CD4-positive, alpha-beta T cell treated with Interleukin-12 subunit alpha and Interleukin-12 subunit beta, for 1 hour (primary cell): ENCODE measurements at places on chromosomes 3 and 15.
A peak's percentile ranks its signal among the peaks of the same experiment; 100 is the strongest.

DNA sequence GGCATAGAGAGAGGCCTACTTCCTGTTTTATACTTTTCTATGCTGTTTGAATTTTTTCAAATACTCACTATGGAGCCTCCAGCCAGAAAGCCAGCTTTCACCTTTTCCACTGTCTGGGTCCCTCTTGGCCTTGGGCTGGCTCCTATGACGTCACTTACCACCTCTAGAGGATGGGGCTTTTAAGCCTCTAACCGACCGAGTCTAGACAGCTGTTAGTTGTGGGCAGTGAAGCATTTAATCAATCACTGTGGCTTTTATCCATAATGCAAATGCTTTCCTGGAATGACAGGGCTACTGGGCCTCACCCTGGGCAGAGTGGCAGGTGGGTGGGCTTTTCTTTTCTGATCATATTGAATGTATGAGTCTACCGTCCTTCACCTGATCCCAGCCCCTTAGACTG lies 61.9 kb downstream of the LRRK1 start:
- no peak for DNase-seq

DNA sequence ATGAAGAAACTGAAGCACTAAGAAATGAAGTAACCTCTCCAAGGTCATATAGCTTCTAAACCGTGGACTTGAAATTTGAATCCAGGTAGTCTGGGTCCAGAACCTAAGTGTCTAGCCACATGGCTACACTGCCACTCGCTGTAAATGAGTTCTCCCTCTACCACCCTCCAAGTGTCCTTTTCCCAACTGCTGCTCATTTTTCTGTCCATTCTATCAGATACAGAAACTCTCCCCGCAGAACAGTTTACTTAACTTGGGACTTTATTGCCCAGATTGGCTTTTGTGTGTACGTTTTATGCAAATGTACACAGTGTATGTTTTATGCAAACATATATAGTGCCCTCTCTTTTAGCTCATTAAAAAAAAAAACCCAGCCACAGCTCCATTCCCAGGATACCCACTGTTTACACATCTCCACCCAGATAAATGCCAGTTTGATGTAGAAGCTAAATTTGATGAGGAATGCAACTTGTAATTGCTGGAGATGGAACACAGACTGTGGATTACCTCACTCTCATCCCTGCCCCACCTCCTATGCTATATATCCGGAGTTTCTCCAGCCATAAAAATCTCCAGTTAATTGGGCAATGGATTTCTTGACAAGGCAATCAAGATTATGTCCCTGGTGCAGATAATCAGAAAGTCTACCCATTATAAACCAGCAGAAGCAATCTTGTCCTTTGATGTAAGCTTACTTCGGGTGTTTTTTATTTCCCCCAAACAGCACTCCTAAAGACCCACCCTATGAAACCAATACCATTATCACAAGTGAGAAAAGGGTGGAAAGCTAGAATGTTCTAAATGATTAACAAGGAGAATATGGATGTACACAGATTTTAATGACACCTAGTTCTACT lies 42.0 kb downstream of the THBS1 start:
- DNase-seq, result no peak

- DNase-seq, result no peak
Measured at GRCh38 chr15:25242957-25243799, 195.6 kb downstream of the UBE3A start.

DNA sequence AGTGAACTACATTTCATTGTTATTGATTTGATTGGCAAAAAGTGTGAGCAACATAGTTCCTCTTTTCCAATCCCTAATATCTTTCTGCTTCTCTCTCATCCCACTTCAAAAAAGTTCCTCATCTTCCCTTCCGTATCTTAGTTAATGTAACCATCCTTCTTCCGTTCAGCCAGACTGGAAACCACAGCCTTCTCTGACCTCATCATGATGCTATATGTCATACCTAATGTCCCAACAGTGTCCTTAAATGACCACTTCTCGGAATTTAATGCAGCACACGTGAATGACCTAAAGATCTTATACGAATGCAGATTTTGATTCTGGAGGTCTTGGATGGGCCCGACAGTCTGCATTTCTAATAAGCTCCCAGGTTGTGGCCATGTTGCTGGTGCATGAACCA lies 320.3 kb upstream of the SATB1 start:
- no peak for DNase-seq

GRCh38 chr3:127366383-127366782 lies 78.5 kb upstream of the PRR20G start:
- no peak for DNase-seq

- peak; percentile 66 for DNase-seq
Measured at GRCh38 chr15:67085818-67086636, 20.6 kb downstream of the SMAD3 start.

- no peak for DNase-seq
Measured at GRCh38 chr3:13714251-13714916, 165.5 kb downstream of the FBLN2 start.

DNA sequence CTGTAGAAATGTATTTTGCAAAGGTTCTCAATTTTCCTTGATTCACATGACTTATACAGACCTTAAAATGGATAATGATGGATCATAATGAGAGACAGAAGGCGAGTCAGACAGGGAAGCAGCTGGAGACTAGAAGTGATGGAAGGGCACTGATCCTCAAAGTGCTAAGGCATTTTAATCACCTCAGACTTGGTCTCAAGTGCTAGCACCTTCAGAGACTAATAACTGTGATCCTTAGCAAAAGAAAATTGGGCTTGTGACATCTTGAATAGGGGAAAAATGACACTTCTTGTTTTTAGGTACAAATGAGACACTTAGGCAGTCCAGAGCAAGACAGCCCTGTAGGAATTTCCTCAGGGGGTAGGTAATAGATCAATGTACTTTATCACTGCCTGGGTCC lies 1011.7 kb downstream of the SQOR start:
- no peak for DNase-seq

DNA sequence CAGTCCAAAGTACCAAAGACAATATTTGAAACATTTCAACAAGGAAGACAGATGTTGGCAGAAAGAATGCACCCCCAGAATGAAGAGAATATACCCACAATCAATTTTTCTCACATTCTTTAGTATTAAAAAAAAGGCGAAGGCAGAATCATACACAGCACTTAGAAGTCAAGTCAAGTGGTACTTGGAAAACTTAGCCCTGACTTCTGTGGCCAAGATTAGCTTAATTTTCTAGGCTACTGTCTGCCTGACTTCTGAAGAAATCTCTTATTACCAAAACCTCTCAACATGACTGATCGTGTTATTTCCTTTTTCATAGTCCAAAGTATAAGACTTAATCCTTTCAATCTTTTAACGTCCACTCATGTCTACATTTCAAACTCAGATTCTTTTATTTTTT lies 60.7 kb downstream of the PBRM1 start:
- DNase-seq, result no peak

- DNase-seq, result no peak
Measured at GRCh38 chr3:168885028-168885427, 778.5 kb downstream of the MECOM start.

GRCh38 chr3:5464649-5465048 lies 277.1 kb downstream of the EDEM1 start:
- DNase-seq, result no peak

DNA sequence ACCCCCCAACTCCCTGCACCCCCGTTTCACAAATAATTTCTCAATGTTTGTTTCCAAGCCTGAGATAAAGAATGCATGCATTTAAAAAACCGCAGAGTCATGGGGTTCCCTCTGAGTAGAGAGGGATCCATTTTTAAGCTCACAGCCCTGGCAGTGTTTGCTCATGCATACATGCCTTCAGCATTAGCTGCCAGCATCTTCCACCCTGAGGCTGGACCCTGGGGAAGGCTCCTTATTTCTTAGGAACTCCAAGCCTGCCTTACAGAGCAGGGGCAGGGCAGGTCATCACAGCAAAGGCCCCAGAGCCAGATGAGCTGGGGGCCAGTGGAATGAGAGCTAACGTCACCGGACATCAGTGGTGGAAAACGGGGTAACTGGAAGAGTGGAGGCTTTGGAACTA lies 31.3 kb downstream of the TLE3 start:
- no peak for DNase-seq

DNA sequence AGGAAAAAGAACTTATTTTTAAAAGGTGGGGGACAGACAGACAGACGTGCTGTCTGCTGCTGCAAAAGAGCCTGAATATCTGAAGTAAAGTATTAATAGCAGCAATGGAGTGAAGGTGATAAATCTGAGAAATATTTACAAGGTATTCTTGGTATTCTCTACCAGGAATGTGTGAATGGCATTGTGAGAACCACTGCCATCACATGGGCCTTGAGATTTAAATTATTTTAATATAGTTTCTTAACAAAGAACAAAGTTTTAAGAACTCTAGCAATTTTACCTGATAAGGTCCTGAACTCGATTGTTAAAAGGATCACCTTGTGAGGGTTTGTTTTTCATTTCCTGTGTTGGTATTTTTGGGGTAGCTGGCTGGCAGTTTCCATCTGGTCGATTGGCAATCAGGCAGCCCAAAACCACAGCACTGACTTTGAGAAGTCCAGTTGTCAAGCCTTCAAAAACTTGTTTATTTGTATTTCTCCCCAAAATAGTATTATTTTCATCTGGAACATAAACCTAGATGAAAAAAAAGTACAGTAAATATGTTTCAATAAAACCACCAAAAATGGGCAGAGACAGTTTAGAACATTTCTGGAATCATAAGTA lies 97.3 kb downstream of the ISL2 start:
- no peak for DNase-seq

DNA sequence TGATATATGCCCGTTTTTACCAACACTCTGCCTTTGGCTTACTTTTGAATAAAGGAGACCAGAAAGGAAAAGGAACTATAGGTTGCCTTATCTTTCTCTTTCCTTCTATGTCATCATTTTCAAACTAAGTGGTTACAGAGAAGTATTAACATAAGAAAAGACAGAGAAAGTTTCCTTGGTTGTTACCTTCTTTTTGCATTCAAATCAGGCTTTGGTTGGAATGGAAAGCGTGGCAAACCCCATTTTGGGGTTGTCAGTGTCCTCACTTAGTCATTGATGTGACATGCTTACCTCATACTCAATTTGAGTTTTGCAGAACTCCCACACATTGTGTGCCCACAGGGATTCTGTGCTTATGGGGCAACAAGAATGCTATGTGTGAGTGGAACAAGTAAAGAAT lies 3.7 kb upstream of the THRB start:
- DNase-seq, result no peak

- no peak for DNase-seq
Measured at GRCh38 chr15:99717161-99718009, 15.9 kb downstream of the LYSMD4 start.

DNA sequence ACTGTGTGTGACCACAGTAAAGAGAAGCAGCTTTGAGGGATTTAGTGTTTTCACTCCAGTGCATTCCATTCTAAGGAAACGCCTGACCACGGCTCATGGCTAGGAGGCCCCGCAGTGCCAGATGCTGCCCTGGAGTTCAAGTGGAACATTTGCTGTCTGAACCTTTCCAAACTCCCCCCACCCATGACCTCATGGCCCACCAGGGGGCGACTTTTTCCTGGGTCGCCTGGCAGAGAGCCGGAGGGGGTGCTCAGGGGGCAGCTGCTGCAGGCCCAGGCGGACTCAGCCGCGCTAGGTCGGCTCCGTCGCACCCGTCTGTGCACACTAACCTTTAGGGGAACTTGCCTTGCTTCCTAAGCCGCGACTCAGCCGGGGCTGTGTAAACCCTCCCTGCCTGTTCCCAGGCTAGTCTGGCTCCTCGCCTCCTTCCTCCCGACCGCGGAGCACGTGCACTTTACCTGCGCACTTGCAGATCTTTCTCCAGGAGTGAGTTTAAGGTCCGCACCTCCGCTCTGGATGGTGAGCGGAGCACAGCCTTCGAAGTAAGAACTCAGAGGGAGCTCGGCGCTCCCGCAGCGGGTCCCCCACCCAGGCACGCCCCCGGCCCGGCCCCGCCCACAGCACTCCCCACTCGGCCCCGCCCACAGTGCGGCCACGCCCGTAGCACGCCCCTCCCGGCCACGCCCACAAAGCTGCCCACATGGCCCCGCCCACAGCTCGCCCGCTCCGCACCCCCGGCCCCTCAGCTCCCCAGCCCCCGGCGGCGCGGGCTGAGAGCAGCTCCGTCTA lies at the start of gene OCA2:
Gene OCA2, minus strand, starts transcription at position 550 of the 789 bp plus-strand sequence. CDS start 17,441 bp downstream, outside the sequence.
- DNase-seq, result peak; percentile 61

DNA sequence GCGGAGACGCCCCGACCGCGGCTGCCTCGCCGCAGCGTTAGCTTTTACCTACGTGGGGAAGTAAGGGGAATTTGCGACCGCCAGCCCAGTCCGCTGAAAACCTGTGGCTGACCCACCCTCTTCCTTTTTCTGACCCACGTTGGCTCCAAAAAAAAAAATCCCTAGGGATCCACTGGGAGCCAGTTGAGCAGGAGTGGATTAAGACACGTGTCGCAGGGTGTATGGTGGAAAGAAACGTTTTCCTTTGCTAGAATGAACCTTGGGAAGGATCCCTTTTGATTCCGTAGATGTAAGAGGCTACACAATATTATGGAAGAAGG lies 575 bp upstream of the PCYT1A start:
- no peak for DNase-seq

GRCh38 chr3:38152609-38153008 lies 12.7 kb upstream of the OXSR1 start:
- DNase-seq, result no peak

GRCh38 chr3:119598410-119599098 lies 869 bp downstream of the PLA1A start:
- no peak for DNase-seq

DNA sequence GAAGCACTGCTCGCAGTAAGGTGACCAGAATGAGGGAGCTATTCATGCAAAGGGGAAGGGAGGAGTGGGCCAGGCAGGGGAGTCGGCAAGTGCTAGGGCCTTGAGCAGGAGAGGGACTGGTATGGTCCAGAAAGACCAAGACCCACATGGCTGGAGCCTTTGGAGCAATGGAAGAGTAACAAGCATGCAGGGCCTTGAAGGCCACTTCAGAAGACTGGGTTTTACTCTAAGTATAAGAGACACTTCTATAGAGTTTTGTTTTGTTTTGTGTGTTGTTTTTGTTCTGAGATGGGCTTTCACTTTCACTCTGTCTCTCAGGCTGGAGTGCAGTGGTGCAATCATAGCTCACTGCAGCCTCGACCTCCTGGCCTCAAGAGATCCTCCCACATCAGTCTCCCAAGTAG lies 42.0 kb downstream of the BFSP2 start:
- peak; percentile 33 for DNase-seq

GRCh38 chr3:161217496-161217895 lies 3.6 kb upstream of the NMD3 start:
- DNase-seq, result no peak

DNA sequence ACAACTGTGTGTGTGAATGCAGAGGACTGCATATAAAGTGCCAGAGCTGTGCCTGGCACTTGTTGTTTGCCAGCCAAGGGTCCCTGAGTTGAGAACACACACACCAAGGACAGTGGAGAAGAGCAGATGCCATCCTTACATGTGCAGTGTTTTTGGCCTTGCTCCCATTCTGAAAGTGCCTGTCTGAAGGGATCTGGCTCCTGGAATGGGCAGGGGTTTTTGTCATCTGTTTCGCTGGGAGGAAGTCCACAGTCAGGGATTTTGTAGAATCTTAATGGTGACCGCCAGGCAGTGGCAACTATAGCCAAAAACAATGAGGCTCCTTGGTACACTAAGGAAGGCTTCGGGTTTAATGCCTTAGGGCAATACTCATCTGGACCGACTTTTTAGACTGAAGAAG lies 63.7 kb downstream of the DUT start:
- DNase-seq, result no peak
